ENCODE measurements at places on chromosomes 12 and 14. TPM values are rescaled to one million over a fixed set of nuclear protein-coding genes. Genes with fewer than 3 reads are reported as not detected.

DNA sequence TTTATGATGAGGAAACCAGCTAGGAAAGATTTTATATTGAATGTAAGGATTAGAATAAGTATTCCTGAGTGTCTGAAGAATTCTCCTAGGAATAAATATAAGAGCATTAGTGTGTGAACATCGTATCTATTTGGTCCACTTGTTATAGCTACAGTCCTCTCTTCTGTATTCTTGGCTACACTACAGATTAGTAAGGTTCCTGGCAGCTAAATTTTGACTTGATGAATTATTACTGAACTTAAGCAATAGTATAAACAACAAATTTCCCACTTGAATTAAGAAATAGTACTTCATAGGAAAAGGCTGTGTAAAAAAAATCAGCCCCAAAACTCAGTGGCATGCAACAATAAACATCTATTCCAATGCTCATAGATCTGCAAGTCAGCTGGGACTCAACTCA lies 138.4 kb upstream of the G2E3 start:
- DNase-seq, result no peak

DNA sequence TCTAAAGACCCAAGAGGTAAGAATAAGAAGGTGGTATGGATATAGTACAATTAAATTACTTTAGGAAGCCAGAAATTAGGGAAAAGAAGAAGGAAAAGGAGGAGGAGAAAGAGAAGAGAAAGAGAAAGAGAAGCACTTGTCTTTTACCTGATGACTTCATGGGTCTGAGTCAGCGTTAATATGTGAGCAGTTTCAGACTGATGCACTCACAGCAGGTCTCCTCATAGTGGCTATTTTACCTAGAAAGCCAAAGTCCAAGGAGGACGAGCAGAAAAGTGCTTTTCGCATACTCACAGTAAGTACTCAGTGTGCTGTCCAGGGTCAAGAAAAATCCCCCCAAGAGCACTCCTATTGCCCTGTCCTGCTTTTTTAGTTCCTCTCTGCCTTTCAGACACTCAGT lies 222.1 kb downstream of the C12orf42 start:
- peak; percentile 25 for DNase-seq

DNA sequence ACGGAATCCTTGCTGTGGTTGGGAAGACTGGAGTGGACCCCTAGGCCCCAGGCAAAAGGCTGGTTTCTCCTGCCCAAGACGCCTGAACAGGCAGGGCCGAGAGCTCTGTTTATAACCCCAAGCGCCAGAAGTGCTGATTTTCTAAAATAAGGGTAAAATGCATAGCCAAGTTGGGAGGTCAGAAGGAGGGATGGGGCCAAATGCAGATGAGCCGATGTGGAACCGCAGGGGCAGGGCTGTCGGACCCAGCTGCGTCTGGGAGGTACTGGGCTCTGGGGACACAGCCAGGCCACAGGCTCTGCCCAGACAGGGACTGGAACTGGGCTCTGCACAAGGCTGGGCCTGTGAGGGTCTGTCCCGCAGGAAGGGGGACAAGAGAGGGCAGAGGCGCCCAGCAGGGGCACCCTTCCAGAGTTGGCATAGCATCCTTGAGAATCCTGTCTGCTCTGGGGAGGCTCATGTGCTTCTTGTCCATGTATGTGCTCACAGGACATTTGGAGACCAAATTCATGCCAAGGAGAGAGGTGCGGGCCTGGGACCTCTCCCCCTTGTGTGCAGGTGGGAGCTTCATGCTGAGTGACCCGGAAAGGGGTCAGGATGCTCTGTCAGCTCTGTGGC lies 49.1 kb downstream of the JAG2 start:
- no peak for DNase-seq

DNA sequence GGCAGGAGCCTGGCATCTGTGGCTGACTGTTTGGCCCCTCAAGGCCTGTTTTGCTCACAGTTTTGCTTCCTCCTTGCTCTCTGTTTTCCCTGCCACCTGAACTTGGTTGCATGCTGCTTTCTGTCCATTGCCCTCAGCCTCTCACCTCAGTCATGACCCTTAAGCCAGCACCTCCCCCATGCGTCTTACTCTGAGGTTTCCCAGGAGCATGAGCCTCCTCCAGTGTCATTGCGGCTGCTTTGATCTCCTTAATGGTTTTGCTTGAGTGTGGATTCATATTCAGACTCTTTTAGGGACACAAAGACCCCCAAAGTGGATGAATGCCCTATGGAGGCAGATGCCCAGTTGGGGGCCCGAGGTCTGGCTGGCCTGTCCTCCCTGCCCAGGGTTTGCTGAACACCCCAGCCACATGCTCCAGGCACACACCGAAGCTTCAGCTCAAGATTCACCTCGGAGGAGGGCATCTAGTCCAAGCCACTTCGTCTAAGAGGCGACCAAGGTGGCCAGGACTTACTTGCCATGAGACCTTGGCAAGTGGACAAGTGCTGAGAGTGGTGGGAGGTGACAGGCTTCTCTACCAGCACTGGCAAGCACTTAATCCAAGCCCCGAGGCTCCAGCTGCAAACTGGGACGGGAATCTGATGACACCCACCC lies 95.4 kb upstream of the DIO3 start:
- DNase-seq, result no peak

The SERPINA12 gene
- total RNA-seq, result not detected

- DNase-seq, result no peak
These were observed 2.4 kb upstream of the KRT84 start for GRCh38 chr12:52387859-52388258.

DNA sequence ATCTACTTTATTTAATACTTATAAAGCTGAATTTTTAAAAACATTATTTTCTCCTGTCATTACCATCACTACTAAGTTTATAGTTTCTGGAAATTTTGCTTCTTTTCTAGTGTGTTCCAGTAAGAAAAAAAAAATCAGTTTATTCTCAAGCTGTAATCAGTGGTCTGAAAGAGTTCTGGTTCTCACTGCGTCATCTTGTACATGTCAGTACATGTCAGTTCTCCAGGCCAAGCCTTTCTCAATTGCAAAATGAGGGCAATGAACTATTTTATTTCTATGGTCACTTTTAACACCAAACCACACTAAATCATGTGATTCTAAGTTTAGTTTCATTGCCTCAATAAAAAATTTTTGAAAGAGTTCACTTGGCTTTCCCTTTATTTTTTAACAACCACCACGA lies 468.9 kb upstream of the LRFN5 start:
- no peak for DNase-seq

GRCh38 chr12:110005319-110005973 lies 6.2 kb downstream of the ANKRD13A start:
- no peak for DNase-seq

GRCh38 chr12:93042283-93042682 lies 113.2 kb upstream of the EEA1 start:
- DNase-seq, result peak; percentile 25

The PTPRO gene
- 0.69 TPM for total RNA-seq

DNA sequence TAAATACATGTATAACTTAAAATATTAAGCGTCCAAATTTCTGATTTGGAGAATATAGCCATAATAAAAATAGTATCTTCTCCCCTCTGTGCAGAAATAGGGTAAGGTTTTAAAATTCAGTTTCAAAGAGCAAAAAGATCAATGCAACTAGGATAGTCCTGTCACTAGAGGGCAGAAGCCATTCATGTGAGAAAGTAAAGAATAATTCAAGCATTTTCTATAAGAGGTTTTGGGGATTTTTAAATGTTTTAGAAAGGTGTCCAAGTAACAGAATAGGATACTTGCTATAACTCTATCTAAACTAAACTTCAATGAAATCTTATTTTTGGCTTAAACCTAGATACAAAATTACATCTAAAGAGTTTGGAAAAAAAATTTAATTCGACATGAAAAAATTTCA lies 50.3 kb downstream of the ADAMTS20 start:
- peak; percentile 36 for DNase-seq

The EML5 gene
- 0.55 TPM for total RNA-seq

GRCh38 chr12:58981961-58982360 lies 61.7 kb upstream of the LRIG3 start:
- no peak for DNase-seq

- DNase-seq, result no peak
These were observed 27.7 kb downstream of the FBLN5 start for GRCh38 chr14:91919814-91920213.

The PCED1B gene
- 3.5 TPM for total RNA-seq

DNA sequence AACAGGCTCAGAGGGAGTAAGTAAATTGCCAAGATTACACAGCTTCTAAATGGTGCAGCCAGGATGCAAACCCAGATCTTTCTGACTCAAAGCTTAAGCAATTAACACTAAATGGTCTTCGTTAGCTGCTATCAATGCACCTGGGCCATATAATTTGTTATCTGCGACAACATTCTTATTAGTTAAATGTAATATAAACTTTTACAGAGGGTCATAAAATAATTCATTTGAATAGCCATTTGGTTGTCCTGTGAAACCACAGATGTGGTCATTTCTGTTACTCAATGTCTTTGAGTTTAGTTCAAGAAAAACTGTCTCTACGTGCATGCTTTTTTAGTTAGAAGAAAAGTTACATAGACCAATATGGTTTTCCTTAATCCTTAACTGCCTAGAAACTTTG lies 22.1 kb upstream of the NAP1L1 start:
- DNase-seq, result no peak

DNA sequence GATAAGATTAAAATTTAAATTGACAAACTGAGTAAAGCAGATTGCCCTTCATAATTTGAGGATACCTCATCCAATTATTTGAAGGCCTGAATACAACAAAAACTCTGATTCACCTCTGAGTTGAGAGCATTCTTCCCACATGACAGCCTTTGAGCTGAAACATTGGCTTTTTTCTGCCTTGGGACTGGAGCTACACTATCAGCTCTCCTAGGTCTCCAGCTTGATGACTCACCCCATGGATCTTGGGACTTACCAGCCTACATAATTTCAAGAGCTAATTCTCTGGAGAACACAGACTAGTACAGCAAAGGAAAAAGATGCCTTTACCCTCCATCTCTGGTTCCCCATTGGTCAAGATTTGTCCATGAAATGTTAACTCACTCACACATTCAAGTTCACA lies 555.1 kb downstream of the FOXG1 start:
- DNase-seq, result peak; percentile 18

- DNase-seq, result peak; percentile 40
These were observed 308.2 kb downstream of the ATP23 start for GRCh38 chr12:58249610-58250009.

The BIN2 gene
- not detected for total RNA-seq

DNA sequence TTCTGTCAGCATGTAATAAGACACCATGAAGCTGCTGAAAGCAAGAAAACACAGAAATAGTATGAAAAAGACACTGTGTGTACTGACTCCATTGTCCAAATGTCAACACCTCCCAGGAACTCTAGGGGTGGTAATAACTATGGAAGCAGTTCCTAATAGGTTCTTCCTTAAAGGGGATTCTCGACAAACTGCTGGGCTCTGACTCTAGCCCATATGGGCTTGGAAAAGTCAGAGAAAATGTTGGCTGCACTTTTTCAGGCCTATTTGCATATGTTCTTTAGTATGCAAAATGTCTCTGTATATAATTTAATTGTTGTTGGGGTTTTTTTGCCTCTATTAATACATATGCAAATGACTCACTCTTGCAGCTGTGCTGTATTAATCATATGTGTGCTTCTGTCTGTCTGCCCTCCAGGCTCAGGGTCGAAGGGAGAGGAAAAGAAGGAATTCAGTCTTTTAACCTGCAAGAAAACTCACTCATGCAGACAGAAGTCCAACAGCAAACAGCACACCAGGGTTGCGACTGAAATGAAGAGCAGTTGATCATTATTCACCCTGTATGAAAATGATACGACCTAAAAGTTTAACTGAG lies 317.6 kb downstream of the SOX5 start:
- peak; percentile 59 for DNase-seq

DNA sequence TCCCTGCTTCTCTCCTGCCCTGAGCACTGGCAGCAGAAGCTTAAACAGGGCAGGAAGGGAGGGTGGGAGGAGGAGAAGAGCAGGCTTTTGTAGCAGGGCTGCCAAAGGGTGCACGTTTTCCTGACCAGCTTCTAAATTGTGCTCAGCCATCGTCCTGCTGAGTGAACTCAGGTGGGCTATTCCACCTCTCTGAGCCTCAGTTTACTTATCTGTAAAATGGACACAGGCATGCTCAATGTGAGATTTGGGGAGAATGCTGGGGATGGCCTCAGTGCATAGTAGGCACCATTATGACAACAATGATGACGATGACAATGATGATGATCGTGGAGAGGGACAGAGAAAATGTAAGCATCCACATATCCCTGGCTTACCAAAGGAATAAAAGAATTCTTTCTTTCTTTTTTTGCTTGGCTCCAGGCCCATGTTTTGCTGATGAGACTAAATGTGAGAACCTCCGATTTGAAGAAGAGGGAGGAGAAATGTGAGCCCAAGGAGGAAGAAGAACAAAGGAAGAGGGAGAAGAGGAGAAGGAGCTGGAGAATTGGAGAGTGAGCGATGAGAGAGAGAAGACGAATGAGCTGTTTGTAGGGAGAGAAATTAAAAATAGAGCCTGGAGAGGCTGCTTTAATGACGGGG lies 105.5 kb upstream of the MYL2 start:
- no peak for DNase-seq

GRCh38 chr12:82223426-82223825 lies 134.8 kb downstream of the CCDC59 start:
- DNase-seq, result no peak

- DNase-seq, result no peak
These were observed 26.4 kb upstream of the FGF6 start for GRCh38 chr12:4472046-4472445.
